A673 (cell line): ENCODE measurements at places on chromosomes 4 and X.

- no peaks in the 10 kb centered on the region for H3K4me1 ChIP-seq
- H3K27me3 ChIP-seq, result no peaks in the 10 kb centered on the region
- H3K36me3 ChIP-seq, result no peaks in the 10 kb centered on the region
These were observed 160.2 kb downstream of the GPM6A start for GRCh38 chr4:175651756-175652310.

GRCh38 chr4:6529021-6529420, 46.0 kb upstream of the MAN2B2 start:
- no peaks in the 10 kb centered on the region for H3K36me3 ChIP-seq
- DNase-seq, result no peak
- peaks cover 18% of the 10 kb centered on the region for H3K27me3 ChIP-seq
- H3K4me1 ChIP-seq, result no peaks in the 10 kb centered on the region
- H3K27ac ChIP-seq, result no peak overlapping the region
- H3K4me3 ChIP-seq, result no peak overlapping the region

DNA sequence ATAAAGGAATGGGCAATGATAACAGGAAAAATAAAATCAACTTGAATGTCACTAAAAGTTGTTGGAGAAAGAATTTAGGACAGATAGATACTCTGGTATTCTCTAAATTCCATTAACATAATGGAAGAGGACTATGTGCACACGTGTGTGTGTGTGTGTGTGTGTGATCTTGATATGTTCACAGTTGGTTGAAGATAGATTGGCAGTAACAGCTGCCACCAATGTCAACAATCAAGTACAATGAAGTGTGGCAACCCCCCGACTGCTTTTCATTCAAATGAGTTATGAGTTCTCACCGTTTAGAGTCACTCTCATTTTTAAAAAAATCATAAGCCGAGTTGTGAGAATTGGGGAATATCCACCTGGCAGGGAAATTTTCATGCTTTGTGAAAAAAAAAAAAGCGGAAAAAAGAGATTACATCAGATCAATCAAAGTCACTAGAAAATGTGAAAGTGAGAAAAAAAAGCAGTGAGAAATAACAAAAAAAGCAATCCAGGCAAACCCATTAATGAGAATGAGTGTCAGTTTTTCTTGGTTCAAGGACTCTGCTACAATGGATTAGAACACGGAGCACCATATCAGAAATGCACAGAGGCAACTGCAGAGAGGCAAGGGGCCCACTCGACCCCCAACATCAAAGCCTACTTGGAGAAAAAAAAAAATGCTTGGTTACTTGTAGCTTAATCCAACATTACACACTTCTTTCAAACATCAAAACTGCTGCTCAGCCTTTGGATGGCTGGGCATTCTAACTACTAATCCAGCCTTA, 414.9 kb upstream of the PITX2 start:
- H3K4me3 ChIP-seq, result no peak overlapping the region
- no peak for DNase-seq
- H3K36me3 ChIP-seq, result no peaks in the 10 kb centered on the region
- H3K27ac ChIP-seq, result no peak overlapping the region
- H3K27me3 ChIP-seq, result no peaks in the 10 kb centered on the region

DNA sequence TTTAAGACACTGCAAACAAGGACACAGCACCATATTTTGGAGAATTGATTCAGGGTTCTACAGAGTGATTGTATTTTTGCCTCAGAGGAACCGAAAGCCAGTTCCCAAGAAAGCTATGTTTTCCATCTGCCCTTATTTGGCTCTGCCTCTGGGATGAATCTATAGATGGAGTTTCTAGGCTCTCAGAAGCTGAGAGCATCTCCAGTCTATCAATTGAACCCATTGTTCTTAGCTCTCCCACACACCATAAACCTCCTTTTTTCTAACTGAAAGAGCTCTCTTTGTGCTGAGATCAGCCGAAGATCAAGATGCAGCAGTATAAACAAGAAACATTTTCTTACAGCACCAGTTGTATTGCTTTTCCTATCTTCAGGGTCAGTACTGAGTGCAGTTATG, 16.9 kb downstream of the PLP1 start:
- peaks cover 55% of the 10 kb centered on the region for H3K27me3 ChIP-seq
- no peaks in the 10 kb centered on the region for H3K36me3 ChIP-seq
- H3K4me1 ChIP-seq, result no peaks in the 10 kb centered on the region

DNA sequence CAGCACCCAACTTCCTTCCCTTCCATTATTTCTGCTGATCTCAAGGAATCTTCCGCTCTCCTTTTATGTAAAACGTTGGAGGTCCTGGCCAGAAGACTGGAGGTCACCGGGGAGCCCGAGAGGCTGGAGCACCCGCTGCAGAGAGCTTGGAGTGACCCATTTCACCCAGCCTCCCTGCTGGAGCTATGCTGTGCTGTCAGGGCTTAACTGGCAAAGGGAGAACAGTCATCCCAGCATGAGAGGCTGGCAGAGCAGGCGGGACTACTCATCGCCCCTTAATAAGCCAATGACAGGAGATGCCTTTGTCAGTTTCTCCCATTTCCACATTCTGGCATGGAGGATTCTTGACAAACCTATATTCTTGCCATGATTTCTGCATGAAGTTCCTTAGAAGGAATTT, 98.9 kb downstream of the GATB start:
- H3K4me3 ChIP-seq, result no peak overlapping the region
- no peak overlapping the region for H3K27ac ChIP-seq
- H3K27me3 ChIP-seq, result no peaks in the 10 kb centered on the region
- no peaks in the 10 kb centered on the region for H3K36me3 ChIP-seq
- no peaks in the 10 kb centered on the region for H3K4me1 ChIP-seq
- DNase-seq, result no peak
